ENCODE measurements at places on chromosomes 3 and 15. TPM values are rescaled to one million over a fixed set of nuclear protein-coding genes. Genes with fewer than 3 reads are reported as not detected.

Gene TMEM207
- total RNA-seq = not detected

DNA sequence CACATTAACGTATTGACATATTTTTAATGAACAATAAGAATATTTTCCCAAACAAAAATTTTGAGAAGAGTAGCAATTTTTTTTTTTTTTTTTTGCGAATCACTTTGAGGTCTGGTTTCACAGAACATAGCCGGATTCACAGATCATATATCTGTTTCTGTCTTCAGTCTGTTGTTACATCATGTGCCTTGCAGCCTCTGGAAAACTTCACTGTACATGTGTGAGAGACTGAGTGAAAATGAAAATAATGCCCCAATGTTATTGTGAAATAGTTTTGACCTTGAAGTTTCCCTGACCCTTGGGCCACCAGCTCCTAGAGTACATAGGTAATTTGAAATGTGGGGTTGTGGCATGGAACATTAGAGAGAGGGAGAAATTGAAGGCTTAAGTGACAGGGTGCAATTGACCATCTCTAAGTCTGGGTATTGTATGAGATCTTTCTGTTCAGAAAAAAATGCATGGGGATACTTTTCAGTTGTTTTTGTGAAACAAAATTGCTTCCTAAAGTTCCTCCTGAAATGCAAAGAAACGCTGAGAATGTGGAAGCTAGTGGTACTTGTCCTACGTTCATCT, 14.0 kb downstream of the ITPR1 start:
- H3K27me3 ChIP-seq = no peaks in the 10 kb centered on the region
- peak overlapping the region; percentile 88 for H3K27ac ChIP-seq
- H3K4me3 ChIP-seq = no peak overlapping the region
- no peaks in the 10 kb centered on the region for H3K36me3 ChIP-seq

DNA sequence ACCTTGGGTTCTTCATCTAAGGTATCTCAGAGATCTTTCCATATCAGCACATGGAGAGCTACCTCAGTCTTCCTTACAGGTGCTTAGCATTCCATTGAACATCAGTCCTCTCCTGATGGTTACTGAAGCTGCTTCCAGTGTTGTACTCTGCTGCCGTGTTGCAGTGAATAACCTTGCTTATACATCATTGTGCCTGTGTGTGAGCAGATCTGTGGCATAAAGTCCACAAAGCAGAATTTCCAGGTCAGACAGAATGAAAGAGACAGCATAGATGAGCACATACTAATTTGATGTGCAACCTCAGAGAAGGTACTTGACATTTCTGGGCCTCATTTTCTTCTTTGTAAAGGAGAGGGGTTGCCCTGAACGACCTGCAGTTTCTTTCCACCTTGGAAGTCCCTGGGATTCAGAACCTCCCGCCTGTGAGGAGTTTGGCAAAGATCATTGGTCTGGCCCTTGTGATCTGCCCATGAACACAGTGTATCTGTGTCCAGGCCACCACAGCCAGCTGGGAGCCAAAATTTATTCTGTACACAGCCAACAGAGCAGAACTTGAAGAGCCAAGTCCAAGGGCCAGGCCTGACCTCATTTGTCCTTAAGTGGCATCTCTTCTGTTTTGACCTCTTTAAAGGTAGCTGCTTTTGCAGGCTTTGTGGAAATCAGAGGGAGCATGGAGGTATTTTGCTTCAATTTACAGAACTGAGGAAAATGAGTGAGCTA, 57.2 kb upstream of the SLC7A14 start:
- peaks cover 9% of the 10 kb centered on the region for H3K4me1 ChIP-seq
- no peak overlapping the region for H3K27ac ChIP-seq
- no peaks in the 10 kb centered on the region for H3K27me3 ChIP-seq
- no peak overlapping the region for H3K4me3 ChIP-seq

DNA sequence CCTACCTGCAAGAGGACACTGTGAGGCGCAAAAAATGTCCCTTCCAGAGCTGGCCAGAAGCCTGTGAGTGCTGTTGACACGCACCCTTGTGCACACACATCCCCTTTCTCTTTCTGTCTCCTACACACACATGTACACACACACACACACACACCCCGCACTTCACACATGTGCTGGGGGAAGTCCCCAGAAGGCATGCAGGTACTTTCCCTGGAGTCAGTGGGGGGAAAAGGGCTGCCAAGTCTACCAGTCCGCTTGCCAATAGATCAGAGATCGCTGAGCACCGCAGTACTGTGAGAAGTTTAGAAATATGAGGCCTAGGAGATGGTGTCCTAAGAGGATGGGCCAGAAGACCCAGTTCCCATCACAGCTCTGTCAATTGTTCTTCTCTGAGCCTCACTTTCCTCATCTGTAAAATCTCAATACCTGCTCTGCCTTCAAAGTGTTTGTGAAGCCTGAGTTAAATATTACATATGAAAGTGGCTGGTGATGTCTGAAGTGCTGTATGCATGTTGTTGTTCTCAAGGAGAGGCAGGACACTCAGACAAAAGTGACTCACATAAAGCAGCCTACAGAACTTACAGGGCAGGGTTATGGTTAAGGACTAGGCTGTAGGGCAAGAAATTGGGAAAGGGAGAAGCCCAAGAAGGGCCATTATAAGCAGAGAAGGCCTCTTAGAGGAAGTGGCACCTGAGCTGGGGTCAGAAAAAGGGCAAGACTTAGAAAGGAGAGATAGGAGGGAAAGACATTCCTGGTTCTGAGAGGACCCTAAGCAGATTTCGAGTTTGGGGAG, 6.8 kb downstream of the IL17RE start:
- peaks cover 8% of the 10 kb centered on the region for H3K4me1 ChIP-seq
- no peak for DNase-seq
- H3K27me3 ChIP-seq = no peaks in the 10 kb centered on the region
- H3K27ac ChIP-seq = no peak overlapping the region
- H3K4me3 ChIP-seq = no peak overlapping the region

GRCh38 chr15:74182131-74182530, 8.6 kb downstream of the ISLR start:
- no peaks in the 10 kb centered on the region for H3K27me3 ChIP-seq
- no peaks in the 10 kb centered on the region for H3K36me3 ChIP-seq
- H3K4me1 ChIP-seq = peaks cover 41% of the 10 kb centered on the region
- no peak for DNase-seq
- H3K27ac ChIP-seq = no peak overlapping the region

Gene TRH
- not detected for total RNA-seq

DNA sequence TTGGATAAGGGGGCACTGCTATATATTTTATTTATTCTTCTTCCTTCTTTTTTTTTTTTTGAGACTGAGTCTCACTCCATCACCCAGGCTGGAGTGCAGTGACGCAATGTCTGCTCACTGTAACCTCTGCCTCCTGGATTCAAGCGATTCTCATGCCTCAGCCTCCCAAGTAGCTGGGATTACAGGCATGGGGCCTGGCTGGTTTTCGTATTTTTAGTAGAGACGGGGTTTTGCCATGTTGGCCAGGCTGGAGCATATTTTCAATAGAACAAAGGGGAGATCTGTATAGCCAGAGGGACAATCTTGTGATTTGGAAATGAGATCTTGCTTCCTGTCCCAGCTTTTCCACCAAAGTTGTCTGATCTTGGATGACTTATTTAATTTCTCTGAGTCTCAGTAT, 133.1 kb upstream of the ABHD17C start:
- H3K36me3 ChIP-seq = no peaks in the 10 kb centered on the region
- no peaks in the 10 kb centered on the region for H3K27me3 ChIP-seq
- peak; percentile 21 for DNase-seq
- no peaks in the 10 kb centered on the region for H3K4me1 ChIP-seq
- H3K4me3 ChIP-seq = no peak overlapping the region

Gene ARL6
- total RNA-seq = 4.5 TPM

- DNase-seq = no peak
- no peaks in the 10 kb centered on the region for H3K27me3 ChIP-seq
- H3K36me3 ChIP-seq = no peaks in the 10 kb centered on the region
- H3K27ac ChIP-seq = no peak overlapping the region
- peaks cover 44% of the 10 kb centered on the region for H3K4me1 ChIP-seq
These were observed 253.3 kb downstream of the PTPRG start for GRCh38 chr3:61814674-61815073.

DNA sequence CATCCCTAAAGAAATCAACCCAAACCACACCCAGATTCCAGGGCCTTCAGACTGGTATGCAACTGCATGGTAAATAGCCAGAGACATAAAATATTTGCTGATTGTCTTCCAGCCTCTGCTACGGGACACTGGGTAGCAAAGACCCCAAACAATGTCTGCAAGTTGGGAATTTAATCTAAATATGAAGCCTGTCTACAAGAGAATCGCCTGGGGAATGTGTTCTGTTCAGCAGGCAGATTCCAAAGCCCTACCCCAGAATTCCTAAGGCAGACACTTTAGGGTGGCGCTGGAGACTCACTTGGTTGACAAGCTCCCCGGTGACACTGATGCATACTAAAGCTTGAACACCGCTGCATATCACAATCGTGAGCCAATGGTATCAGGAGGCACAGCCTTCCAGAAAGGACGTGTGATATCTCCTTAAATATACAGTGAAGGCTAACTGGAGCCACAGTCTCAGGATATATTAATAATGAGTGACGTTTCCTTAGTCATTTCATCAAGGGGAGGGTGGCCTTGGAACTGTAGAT, 684.1 kb downstream of the NTRK3 start:
- no peak overlapping the region for H3K4me3 ChIP-seq
- no peaks in the 10 kb centered on the region for H3K36me3 ChIP-seq
- no peaks in the 10 kb centered on the region for H3K4me1 ChIP-seq
- H3K27ac ChIP-seq = no peak overlapping the region
- no peaks in the 10 kb centered on the region for H3K27me3 ChIP-seq
- DNase-seq = no peak

GRCh38 chr15:101608201-101608600, 44.0 kb downstream of the TM2D3 start:
- H3K36me3 ChIP-seq = no peaks in the 10 kb centered on the region
- peaks cover 10% of the 10 kb centered on the region for H3K4me1 ChIP-seq
- no peaks in the 10 kb centered on the region for H3K27me3 ChIP-seq
- no peak overlapping the region for H3K4me3 ChIP-seq

DNA sequence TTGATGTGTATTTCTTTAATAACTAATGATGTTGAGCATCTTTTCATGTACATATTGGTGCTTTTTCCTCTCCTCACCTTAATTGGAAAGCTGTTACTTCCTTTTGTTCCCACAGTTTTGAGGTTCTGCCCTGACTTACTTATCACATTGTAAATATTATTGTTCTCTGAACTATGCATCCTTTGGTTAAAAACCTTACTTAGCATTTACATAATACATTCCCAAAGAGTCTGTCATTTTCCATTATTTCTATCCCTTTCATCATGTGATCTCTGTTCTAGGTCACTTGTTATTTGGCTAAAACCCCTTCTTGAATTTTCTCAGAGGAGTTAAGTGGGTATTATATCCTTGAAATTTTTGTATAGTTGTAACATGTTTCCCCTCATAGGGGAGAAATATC, 33.0 kb downstream of the SLC12A6 start:
- no peaks in the 10 kb centered on the region for H3K4me1 ChIP-seq
- no peak for DNase-seq
- H3K27ac ChIP-seq = no peak overlapping the region

DNA sequence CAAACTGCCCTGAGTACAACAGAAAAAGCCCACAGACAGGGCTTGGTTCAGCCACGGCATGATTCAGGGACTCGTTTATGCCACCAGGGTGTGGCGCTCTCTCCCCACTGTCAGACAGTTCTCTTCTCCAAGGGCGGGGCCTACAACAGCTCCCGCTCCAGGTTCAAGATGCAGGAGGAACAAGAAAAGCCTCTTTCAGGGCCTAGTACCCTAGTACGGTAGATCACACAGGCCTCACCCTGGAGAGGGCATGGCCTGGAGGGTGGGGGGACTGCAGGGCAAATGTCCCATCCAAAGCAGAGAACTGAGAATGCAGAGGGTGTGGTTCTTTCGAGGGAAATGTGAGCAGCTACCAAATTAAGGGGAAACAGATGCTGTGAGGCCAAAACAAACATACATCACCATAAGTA, 12.0 kb downstream of the MESD start:
- no peak for DNase-seq
- H3K36me3 ChIP-seq = peaks cover 8% of the 10 kb centered on the region
- no peak overlapping the region for H3K27ac ChIP-seq
- no peak overlapping the region for H3K4me3 ChIP-seq
- H3K27me3 ChIP-seq = no peaks in the 10 kb centered on the region

GRCh38 chr3:43503067-43503728, 118.6 kb downstream of the ANO10 start:
- no peaks in the 10 kb centered on the region for H3K27me3 ChIP-seq
- H3K4me3 ChIP-seq = no peak overlapping the region
- peaks cover 6% of the 10 kb centered on the region for H3K4me1 ChIP-seq
- no peaks in the 10 kb centered on the region for H3K36me3 ChIP-seq

Gene PRR20G
- total RNA-seq = not detected

DNA sequence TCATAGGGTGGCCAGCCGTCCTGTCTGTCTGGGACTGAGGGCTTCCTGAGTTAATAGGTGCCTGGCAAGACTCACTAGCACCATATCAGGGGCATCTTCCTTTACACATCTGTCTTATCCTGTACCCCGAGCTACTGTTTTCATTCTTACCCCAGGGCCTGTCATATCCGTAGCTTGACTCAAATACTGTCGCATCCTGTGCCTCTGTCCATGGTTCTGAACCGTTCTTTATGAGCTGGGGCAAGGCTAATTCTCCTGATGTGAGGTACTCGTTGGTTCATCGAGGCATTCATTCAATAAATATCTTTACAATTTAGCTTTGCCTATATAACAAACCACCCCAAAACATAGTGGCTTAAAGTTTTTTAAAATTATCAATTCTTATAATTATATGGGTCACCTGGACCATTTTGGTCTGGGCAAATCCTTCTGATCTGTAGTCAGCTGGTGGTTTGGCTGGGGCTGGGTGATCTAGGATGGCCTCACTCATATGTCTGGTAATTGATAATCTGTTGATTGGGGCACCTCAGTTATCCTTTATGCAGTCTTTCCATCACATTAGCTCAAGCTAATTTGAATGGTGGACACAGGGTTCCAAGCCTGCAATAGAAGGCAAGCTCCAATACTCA, 121.2 kb downstream of the TLE3 start:
- H3K4me3 ChIP-seq = no peak overlapping the region
- no peak overlapping the region for H3K27ac ChIP-seq
- peaks cover 55% of the 10 kb centered on the region for H3K27me3 ChIP-seq
- no peak for DNase-seq

DNA sequence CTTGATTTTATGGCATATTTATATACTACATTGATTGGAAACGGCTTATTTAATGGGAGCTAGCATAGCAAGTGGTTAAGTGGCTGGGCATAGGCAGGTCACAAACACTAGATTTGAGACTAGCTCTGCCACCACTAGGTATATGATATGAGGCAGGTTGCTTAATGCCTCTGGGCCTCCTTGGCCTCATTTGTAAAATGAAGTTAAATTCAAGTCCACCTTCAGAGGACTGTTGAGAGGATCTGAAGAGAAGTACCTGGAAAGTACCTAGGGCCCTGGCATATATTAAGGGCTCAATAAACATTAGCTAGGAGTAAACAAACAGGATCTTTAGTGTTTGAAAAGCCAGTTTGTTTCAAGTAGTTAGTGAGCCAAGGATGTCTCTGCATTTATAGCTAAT, 166.4 kb upstream of the FEZF2 start:
- H3K27me3 ChIP-seq = no peaks in the 10 kb centered on the region
- DNase-seq = peak; percentile 17
- no peaks in the 10 kb centered on the region for H3K36me3 ChIP-seq
- no peak overlapping the region for H3K27ac ChIP-seq
- H3K4me3 ChIP-seq = no peak overlapping the region

GRCh38 chr3:51619983-51620382, 51.1 kb upstream of the TEX264 start:
- H3K4me3 ChIP-seq = no peak overlapping the region
- no peaks in the 10 kb centered on the region for H3K36me3 ChIP-seq
- no peak for DNase-seq
- H3K4me1 ChIP-seq = peaks cover 68% of the 10 kb centered on the region
- peak overlapping the region; percentile 72 for H3K27ac ChIP-seq

GRCh38 chr3:140359233-140359995, 318.4 kb upstream of the TRIM42 start:
- no peaks in the 10 kb centered on the region for H3K27me3 ChIP-seq
- no peak overlapping the region for H3K27ac ChIP-seq
- no peaks in the 10 kb centered on the region for H3K36me3 ChIP-seq

All from esophagus muscularis mucosa (tissue), 4 donors.